ENCODE measurements at places on chromosomes 11 and 22.

DNA sequence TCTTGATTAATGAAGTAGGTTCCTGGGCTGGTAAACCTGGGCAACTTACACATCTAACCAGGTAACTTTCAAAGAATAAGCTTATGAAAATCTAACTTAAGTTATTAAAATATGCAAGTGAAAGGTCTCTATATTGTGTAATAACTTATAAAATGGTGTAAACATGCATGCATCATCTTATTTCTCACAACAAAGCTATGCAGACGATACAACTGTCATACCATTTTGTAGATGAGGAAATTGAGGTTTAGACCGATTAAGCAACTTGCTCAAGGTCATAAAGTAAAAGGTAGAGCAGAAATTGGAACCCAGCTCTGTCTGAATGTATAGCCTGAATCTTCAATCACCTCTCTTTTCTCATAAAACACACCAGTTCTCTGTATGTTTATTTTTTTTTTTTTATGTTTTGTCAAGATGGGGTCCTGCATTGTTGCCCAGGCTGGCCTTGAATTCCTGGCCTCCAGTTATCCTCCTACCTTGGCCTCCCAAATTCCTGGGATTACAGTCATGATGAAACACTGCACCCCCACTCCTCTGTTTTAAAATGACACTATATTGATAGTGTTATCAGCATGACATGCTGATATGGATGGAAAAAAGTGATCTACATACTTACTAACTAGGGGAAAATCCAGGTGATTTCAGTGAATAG lies 109.6 kb downstream of the SGSM3 start:
- DNase-seq, result no peak

- DNase-seq, result no peak
These were observed 378.1 kb downstream of the CADM1 start for GRCh38 chr11:115126092-115126491.

DNA sequence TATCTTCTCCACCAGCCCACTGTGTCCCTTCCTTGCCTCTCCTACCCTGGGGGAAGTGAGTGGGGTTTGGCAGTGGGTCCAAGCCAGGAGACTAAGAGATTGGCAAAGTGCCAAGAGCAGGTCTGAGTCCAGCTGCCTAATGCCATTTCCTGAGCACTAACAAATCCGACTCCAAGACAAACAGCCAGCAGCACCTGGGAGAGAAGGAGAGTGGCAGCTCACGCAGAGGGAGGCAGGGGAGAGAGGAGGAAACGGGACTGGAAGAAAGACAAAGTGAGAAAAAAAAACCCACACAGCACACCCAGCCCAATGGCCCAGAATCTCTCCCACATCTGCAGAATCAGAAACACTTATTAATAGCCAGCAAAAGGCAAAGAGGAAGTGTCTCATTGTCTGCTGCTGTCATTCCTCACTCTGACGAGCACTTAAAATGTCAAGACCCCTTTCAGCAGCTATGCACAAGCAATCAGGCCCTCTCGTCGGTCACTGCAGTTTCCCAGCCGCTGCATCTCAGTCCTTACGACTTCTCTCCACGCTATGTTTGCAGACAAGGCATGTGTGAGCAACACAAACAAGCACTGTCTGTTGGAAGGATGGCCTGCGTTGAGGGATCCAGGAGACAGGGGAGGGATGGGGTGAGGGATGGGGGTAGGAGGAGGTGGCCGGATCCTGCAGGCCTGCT lies 558.4 kb upstream of the CADM1 start:
- no peak for DNase-seq

DNA sequence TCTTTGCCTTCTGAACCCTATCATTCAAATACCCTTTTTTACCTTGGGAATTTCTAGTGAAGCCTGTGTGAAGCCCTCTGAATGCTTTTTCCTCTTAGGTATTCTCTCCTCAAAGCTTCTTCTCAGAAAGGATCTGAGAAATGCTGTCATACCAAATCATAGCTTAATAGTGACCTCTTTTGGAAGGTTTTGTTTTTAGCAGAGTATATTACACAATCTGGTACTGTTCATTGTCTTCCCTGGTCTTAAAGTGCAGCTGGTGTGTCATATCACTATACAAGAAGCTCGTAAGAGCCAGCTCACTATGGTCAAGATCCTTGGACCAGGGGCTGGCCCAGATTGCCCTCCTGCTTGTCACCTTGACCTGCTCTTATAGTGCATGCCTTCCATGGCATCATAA lies 204.4 kb upstream of the ANO5 start:
- no peak for DNase-seq

GRCh38 chr11:19869466-19869865 lies 156.8 kb downstream of the NAV2 start:
- no peak for DNase-seq

GRCh38 chr11:126229858-126230540 lies 18.4 kb downstream of the FAM118B start:
- no peak for DNase-seq

GRCh38 chr22:24465566-24465965 lies 29.6 kb upstream of the UPB1 start:
- DNase-seq, result no peak

GRCh38 chr11:46642627-46643335 lies 25.4 kb downstream of the ATG13 start:
- no peak for DNase-seq

DNA sequence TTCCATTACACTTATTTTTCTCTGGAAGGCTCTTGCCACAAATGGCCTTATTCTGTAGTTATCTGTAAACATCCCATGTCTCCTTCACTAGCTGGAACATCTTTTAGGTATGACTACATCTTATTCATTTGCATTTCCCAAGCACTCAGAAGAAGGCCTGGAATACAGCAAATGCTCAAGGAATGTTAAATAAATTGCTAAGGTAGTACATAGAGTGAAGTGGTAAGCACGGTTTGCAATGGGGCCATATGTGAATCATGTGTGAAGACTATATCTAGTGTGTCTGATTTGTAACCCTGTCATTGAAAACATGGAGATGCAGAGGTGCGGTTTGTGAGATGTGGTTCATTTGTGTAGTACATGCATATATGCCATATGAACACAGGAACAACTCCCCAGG lies 33.5 kb downstream of the GDPD4 start:
- no peak for DNase-seq

- DNase-seq, result no peak
These were observed 163.6 kb downstream of the NTM start for GRCh38 chr11:131533998-131534397.
